ENCODE measurements at places on chromosomes 3 and 15.

GRCh38 chr15:77118882-77119321, 48.0 kb upstream of the TSPAN3 start:
- no peak for DNase-seq

- DNase-seq = no peak
Measured at GRCh38 chr3:187211532-187212195, 14.4 kb downstream of the RTP1 start.

DNA sequence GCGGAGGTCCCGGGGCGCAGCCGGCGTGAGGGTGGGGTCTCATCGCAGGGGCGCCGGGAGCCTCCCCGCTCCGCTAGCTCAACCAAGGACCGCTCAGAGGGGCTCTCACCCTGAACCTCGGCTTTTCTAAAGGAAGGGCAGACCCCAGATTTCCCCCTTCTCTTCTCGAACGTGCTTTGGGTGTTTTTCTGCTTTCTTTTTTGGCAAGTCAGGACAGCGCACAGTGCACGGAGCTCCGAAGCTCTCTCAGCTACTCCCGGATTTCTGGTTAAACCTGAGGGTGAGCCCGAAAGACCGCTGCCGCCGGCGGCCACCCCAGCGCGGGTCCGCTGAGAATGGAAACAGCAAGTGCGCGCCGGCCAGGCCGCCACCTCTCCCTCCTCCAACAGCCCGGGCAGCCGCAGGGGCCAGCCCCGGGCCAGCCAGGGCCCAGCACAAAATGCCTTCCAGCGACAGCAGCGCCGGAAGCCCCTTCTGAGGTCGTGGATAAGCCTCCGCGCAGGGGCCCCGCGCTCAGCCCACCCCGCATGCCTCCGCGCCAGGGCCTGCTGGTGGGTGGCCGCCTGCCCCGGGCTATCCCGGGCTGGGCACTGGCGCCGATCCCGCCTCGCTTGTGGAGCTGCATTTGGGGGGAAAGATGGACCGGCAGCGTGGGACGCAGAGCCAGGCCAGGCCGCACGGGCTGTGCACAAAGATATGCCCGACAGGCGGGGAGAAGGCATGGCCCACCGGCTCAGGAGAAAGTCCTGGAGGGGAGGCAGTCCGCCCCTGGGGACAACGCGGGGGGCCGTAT, 8.2 kb upstream of the OCA2 start:
- DNase-seq = no peak

- DNase-seq = peak; percentile 10
Measured at GRCh38 chr3:184156522-184156955, 1.4 kb downstream of the DVL3 start.

DNA sequence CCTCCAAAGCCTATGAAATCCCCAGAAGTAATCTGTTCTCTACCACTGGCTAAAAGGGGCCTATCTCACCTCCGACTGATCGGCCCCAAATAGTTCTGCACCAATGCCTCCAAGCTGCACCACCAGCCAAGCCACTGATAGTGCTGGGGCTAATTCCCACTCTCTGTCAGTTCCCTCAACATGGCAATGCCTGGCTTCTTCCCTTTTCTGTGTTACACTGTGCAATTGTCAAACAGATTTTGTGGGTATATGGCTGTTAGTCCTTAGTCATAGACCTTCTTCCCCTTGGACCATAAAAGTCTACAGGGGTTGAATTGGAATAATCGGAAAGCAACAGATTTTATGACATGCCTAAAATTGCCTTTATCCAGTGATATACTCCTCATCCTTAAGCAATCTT, 9.3 kb upstream of the UBE2E2 start:
- DNase-seq = no peak

- DNase-seq = no peak
Measured at GRCh38 chr3:111438283-111438682, 103.7 kb upstream of the CD96 start.

GRCh38 chr3:160885791-160886286, 129.8 kb downstream of the PPM1L start:
- peak; percentile 52 for DNase-seq

GRCh38 chr15:53955396-53955795, 22.8 kb upstream of the UNC13C start:
- DNase-seq = no peak

DNA sequence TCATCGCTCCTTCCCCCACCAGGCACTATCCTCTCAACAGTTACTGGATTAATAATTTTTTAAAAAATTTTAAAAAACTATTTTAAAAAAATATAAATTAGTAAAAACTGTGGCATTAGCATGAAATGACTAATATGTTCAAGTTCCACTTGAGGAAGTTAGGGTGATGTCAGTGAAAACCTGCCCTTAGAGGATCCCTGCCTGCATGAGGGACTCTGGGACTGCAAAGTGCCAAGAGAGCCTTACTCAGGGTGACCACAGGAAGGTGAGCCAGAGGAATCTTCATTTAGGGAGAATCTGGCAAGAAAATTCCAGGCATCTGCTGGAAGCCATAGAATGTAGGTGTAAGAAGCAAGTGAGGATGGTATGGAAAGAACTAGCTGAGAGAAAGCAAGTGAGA, 157.7 kb upstream of the BCL6 start:
- no peak for DNase-seq

- no peak for DNase-seq
Measured at GRCh38 chr3:134611516-134611915, 39.3 kb downstream of the KY start.

DNA sequence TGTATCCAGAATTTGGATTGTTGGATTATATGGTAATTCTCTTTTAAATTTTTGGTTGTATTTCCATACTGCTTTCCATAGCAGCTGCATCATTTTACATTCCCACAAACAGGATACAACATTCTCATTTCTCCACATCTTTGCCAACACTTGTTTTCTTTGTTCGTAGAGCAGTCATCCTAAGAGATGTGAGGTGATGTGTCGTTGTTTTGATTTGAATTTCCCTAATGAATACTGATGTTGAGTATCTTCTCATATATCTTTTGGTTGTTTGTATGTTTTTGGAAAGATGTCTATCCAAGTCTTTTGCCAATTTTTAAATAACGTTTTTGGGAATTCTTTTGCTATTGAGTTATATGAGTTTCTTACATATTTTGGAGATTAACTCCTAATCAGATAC, 93.6 kb downstream of the GMNC start:
- DNase-seq = no peak

DNA sequence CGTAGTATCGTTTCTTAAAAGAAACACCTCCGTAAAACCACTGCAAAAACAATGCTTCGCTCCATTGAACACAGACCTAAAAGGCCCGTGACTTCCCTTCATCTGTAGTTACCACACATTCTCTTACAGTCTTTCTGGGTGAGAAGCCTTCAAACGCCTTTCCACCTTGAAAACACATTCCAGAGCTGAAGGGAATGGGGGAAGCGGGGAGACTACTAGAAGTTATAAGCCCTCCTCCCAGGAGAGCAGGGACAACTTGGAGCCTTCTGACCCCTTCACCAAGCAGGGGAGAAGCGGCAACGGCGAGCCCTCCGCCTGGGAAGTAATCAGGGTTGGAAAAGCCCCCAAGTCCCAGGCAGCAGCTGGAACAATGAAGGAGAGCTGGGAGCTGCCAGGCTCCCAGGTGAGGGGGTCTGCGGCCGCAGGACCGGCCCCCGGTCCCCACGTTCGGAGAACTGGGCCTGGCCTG, 461 bp downstream of the SECISBP2L start:
- no peak for DNase-seq

GRCh38 chr3:6262010-6262409, 598.9 kb upstream of the GRM7 start:
- DNase-seq = peak; percentile 24

GRCh38 chr3:156218353-156218744, 98.0 kb downstream of the KCNAB1 start:
- peak; percentile 88 for DNase-seq

GRCh38 chr3:57890874-57891273, 117.3 kb upstream of the FLNB start:
- no peak for DNase-seq

GRCh38 chr15:78080088-78080460, 2.6 kb upstream of the TBC1D2B start:
- DNase-seq = no peak

GRCh38 chr3:142057331-142057725, 92.0 kb downstream of the TFDP2 start:
- DNase-seq = no peak

GRCh38 chr3:8619548-8619947, 25.1 kb downstream of the SSUH2 start:
- DNase-seq = no peak

DNA sequence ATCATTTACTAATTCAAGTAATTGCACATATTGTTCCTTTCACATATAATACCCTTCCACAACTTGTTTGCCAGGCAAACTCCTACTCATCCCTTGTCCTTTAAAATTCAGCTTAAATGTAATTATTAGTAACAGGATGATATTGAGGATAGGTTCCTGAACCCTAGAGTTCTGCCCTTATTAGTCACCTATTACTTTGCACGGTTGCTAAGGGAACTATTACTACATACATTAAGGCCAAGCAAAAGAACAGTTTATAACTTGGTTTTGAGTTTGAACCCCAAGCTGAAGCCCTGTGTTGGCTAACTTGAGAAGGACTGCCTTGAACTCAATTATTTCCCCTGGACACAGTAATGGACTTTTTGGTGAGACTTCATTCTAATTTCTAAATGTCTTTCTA, 529.7 kb downstream of the IGSF11 start:
- no peak for DNase-seq

DNA sequence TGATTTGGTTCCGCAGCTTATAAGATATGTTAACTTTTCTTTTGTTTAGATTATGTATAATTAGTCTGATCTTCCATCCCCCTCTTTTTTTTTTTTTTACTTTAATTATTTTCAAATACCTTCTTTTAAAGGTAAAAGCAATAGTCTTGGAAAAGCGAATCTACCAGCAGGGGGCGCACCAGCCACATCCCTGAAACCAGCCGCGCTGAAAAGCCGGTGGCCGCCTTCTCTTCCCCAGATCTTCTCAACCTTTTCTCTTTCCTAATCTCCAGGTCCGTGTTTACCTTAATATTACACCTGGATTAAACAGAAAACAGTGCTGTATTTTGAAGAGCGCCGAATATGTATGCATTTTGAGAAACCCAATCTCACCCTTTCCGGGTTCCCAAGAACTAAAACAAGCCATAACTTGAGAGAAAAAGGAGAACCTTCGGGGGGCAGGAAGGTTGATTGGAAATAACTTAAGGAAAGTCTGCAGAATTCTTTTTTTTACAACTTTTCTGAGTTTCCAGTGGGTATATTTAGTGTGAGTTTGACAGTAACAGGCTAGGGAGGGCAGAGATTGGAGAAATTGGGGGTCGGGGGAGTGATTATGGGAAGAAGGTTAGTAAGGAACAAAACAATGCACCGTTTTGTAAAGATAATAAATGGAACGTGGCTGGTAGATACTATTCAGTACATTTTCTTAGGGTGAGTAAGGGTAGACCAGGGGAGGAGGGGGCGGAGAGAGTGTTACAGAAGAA, 2.0 kb upstream of the SOX2 start:
- DNase-seq = peak; percentile 47

DNA sequence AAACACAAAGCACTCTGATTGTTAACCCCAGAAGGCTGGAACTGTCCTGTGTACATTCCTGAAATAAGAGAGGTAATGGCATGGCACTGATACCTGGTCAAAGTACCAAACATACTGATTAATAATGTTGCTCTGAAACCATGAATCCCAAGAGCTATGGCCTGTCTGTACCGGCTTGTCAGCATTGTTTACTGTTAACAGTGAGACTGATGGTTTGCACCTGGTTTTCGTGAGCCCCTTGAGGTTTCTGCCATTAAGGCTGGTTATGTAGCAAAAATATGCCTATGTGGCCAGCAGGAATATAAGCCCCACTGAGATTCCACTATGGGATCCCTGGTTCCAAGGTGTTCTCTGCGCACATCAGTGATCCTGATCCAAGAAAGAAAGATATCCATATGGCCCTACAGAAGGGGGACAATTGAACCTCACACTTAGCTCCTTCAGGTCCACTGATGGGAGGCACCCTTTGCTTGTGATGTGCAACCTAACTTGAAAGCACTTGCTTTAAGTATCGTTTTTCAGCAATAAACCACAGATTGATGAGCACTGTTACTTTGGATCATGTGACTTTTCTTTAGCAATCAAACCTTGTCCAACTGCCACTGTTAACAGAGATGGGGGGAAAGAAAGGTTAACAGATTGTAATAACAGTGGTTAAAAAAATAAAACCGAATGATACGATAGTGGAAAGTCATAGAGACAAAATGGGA, 65.2 kb downstream of the TBL1XR1 start:
- no peak for DNase-seq

GRCh38 chr15:59696332-59696731, 7.2 kb upstream of the BNIP2 start:
- no peak for DNase-seq

GRCh38 chr3:59775761-59776325, 726.0 kb upstream of the CFAP20DC start:
- no peak for DNase-seq

DNA sequence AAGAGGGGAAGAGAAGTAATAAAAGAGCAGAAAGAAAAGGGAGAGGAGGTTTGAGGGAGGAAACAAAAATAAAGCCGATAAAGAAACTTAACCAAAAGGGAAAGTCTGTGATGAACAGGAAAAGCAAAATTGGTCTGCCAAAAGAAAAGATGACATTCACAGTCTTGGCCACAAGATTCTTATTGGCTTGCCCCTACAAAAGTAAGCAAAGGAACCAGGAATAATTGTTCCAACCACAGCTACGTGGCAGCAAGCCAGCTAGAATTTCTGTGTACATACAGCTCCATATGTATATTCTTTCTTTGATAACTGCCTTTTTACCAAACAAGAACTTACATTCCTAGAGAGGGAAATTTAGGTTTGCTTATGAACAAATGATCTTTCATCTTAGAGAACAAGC, 79.6 kb downstream of the MLH1 start:
- DNase-seq = no peak

DNA sequence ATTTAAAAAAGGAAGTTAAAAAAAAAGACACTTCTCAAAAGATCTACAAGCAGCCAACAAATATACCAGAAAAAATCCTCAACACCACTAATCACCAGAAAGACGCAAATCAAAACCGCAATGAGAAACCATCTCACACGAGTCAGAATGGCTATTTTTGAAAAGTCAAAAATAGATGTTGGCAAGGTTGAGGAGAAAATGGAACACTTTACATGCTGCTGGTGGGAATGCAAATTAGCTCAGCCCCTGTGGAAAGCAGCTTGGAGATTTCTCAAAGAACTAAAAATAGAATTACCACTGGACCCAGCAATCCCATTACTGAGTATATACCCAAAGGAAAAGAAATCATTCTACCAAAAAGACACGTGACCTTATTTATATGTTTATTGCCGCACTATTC, 574.7 kb upstream of the ADAMTS9 start:
- no peak for DNase-seq

GRCh38 chr3:45048244-45048643, 22.1 kb downstream of the CLEC3B start:
- no peak for DNase-seq

- DNase-seq = no peak
Measured at GRCh38 chr3:127677541-127678314, 5.0 kb downstream of the ABTB1 start.

DNA sequence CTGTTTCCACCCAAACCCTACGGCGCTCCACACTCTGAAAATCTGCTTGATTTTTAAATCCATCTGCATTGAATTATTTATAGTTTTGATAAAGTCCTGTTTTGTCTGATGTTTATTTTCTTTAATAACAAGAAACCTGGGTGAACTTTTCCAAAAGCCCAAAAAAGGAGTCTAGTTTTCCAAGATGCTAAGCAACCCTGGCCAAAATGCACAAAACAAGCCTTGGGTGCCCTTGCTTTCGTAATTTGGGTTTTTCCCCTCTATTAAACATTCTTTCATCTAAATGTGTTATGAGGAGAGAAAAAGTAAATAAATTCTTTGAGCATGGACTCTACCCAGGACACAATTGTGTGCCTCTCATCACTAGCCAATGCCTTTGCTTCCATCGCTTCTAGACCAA, 468.9 kb downstream of the MCTP2 start:
- no peak for DNase-seq

Measured in DMS153 (cell line).